ENCODE measurements at places on chromosomes 4 and X.
A peak's percentile ranks its signal among the peaks of the same experiment; 100 is the strongest.

GRCh38 chr4:145103496-145103895 is 5.4 kb downstream of the ABCE1 start:
- DNase-seq: no peak

GRCh38 chrX:118495958-118496762 is 545 bp downstream of the DOCK11 start:
- DNase-seq: peak; percentile 44

DNA sequence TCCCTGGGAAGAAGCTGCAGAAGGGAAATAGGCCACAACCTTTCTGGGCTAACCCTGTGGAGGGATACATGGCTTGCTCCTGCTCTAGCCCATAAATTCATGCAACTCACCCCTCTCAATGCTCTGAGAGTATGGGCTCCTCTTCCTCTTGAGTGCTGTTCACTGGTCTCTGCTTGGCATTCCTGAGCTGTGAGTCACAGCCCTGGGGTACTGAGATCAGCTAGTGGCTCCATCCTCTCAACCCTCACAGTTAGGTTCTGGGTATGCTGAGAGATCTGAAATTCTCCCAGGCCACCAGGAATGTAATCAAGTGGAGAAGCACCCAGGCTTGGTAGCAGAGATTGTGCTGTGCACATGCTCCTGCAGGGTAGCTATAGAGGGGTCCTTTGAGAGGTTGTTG is 60.6 kb upstream of the SPANXN2 start:
- DNase-seq: no peak

DNA sequence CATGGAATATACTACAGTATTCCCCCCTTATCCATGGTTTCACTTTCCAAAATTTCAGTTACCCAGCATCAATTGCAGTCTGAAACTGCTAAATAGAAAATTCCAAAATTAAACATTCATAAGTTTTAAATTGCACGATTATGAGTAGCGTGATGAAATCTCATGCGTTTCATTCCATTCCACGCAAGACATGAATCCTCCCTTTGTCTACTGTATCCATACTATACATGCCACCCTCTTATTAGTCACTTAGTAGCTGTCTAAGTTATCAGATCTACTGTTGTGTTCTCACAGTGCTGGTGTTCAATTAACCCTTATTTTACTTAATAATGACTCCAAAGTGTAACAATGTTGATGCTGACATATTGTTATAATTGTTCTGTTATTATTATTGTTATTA is 261.2 kb upstream of the NDST4 start:
- no peak for DNase-seq

DNA sequence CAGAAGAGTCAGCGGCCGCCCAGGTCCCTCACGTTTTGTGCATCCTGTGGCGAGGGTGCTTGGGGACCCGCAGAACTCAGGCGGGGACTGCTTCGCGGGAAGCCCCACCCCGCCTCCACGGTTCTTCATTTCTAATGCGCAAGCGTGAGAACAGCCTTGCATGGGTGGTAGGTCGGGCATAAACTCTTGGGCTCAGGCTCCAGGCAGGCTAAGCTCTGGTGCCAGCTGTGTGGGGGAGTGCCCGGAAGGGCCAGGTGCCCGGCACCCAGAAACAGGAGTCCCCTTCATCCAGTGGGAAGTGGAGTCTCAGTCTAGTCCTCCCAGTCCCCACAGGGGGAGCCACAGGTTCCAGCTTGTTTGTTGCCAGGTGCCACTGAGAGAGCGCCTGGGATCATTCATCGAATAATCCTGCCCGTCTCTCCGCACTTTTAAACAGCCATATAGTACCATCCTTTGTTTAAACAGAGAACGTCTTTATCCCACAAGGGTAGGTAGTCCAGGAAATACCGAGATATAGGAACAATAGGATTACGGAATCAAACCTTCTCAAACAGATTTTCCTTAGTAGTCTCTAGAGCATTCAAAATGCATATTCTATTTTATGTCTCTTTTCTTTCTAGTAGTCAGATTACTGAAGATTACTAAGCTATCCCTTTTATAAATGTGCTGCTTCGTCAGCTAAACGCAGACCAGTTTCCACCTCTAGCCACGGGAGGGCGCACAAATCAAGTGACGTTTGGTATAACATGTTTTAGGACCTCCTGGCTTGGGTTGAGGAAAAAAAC is 12.7 kb upstream of the RBBP7 start:
- peak; percentile 51 for DNase-seq

DNA sequence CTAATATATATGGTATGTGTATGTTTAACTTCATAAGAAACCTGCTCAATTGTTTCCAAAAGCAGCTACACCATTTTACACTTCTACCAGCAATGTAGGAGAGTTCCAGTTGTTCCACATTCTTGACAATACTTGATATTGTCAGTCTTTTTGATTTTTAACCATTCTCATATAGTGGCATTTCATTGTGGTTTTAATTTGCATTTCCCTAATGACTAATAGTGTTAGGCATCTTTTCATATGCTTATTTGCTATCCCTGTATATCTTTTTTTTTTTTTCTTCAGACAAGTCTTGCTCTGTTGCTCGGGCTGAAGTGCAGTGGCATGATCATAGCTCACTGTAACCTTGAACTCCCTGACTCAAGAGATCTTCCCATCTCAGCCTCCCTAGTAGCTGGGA is 58.2 kb upstream of the TRIM2 start:
- no peak for DNase-seq

DNA sequence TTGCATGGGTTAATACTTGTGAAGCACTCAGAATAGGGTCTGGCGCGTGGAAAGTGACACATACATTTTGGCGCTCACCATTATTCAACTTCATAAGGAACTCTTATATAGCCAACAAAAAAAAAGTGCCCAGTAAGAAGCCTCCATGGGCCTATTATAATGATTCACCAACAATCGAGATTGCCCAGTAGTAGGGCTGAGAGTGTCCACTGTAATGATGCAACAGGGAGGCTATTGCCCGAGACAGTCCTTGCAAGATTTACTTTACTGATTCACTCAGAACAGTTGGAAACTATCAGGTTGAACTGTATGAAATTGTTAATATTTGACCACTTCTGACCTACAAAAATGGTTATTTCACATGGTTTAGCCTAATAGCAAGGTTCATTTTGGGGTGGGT is 86.0 kb downstream of the PJA1 start:
- DNase-seq: no peak

DNA sequence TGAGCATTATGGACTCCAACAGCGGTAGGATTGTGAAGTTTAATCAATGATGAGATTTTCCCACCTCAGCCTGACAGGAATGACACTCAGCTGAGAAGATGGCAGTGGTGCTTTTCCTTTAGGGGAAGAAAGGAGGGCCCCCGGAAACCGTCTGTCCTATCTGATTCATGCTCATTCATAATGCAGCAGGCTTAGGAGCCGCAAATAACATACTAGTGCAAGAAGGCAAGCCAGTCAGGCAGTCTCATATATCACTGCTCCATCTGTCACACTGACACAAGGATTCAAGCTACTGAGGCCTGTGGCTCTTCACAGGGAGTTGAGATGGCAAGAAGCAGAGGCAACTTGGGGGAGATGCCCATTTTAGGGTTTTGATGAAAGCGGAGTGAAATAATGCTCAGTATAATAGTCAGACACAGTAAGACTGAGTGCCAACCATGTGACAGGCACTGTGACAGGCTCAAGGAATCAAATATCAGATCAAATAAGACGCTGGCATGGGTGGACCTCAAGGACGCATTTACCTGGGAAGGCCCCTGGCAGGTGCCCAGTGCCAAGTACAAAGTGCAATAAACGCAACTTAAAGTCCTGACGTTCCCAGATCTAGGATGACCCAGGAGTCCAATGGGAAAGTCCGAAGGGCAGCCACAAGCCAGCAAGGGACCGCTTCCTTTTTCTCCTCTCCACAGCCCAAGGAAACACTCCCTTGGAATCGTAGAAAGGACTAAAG is 63.4 kb downstream of the FHDC1 start:
- DNase-seq: no peak

Measured in stimulated activated CD4-positive, alpha-beta T cell treated with anti-CD3 and anti-CD28 coated beads, Interleukin-4, amount 100 ng/mL, for 48 hours (primary cell).